ENCODE measurements at places on chromosomes 13 and 19.
A peak's percentile ranks its signal among the peaks of the same experiment; 100 is the strongest.

DNA sequence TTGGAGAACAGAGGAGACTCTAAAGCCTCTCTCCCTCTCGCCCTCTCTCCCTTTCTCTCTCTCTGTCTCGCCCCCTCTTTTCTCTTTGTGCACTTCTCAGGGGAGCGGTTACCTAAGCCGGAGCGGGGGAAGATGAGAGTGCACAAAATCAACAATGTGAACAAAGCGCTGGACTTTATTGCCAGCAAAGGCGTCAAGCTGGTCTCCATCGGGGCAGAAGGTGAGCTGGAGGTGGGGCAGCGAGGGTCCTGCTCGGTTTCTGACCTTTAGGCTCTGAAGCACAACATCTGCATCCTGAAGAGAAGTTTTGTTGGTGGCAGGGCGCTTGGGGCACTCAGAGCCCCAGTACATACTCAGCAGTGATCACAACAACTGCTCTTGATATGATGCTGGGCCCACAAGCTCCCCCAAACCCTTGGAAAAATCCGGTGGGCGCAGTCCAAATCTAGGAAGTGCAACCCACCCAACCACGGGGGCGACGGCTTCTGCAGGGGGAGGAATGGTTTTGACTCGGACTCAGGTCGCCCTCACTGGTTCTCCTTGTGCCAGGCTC lies 43.3 kb downstream of the CAPN12 start:
- DNase-seq: peak; percentile 40

- no peak for DNase-seq
Observed at GRCh38 chr13:41674246-41674645, 216.9 kb downstream of the RGCC start.

GRCh38 chr19:46229442-46229841 lies at the start of gene IGFL1:
Gene IGFL1 (plus strand): TSS chr19:46229742. CDS start chr19:46229775, 33 bp downstream.
- DNase-seq: no peak

GRCh38 chr13:79384022-79384610 lies 21.9 kb downstream of the RBM26 start:
- no peak for DNase-seq

- DNase-seq: no peak
Observed at GRCh38 chr13:28754698-28755545, 36.2 kb upstream of the SLC46A3 start.

DNA sequence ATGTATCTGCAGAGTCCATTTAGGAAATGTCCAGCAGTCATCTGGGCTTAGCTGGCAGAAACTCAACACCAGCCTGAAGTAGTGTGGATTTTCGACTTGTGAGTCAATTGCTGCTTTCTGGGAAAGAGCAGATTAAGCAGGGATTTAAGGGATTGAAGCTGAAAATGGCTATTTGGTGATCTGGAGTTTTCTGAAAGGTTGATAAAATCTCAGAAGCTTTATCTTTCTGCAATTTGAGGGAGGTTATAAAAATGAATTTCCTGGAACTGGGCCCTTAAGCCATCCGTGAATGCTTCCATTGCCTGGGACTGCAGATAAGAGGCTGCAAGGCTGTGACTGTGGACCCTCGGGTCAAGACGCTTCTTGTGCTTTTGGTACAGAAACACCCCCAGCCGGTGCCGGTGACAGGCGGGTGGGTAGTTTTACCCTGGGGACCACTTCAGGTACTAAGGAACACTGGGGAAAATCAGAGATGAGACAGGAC lies 61.5 kb downstream of the COL4A1 start:
- DNase-seq: no peak

DNA sequence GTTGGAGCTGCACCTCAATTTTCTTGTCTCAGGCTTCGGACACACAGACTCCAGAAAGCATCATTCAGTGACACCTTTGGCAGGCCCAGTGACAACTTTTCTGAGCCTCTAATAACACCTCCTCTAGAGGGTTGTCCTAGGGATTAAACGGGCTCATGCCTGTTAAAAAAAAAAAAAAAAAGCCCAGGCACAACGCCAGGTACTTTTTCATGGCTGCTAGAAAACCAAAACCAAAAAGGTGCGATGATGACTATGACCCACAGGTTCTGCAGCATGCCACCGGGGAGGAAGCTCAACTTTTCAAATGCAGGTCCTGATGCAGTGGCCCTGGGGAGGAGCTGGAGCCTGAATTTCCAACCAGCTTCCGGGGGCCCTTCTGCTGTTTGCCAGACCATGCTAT lies 184.2 kb downstream of the ABCC4 start:
- DNase-seq: no peak

- DNase-seq: peak; percentile 10
Observed at GRCh38 chr19:35468637-35469036, 20.6 kb downstream of the FFAR2 start.

DNA sequence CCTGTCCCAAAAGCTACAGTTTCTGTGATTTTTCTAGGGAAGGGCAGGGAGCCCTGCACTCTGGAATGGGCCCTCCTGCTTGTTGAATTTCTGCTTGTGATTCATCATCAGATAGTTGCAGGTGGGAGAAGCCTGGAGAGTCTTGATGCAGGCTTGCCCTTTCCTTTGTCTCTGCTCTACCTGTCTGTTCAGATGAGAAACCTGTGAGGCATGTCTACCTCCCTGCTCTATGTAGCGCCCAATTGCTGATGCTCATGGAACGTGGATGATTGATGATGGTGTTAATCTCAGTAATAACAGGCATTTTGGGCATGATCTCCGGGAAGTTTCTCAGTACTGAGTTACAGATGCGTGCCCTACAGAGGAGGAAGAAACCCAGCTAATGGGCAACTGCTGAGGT lies 10.9 kb upstream of the CBY2 start:
- no peak for DNase-seq

DNA sequence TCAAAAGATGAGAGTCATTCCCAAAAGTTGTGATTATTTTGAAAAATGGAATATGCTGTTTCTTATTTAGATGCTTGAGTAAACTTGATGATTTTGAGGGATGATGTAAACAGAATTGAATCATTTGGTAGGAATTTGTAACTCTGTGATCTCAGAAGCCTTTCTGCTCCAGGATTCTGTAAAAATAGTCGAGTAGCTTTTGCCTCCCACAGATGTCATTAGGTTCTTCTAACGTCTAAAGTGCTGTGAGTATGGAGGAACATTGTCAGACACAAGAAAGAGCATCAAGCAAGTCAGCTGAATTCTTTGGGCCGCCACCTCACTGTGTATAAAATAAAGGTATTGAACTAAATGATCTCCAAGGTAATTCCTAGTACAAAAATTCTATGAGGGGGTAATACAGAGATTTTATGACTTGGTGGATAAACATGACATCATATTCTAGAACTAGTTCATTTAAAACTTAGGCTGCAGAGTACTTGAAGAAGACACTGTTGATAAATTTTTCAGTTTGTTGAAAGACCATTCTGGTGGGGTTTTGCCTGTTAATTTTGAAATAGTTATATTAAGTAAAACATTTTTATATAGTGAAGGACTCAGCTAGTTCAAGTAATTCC lies 1.4 kb upstream of the GPR183 start:
- no peak for DNase-seq

GRCh38 chr13:106987427-106987785 lies 419.5 kb upstream of the ARGLU1 start:
- no peak for DNase-seq
